Sigmoid colon (tissue), 7 donors: ENCODE measurements at places on chromosomes 1 and 21. TPM values are rescaled to one million over a fixed set of nuclear protein-coding genes. Genes with fewer than 3 reads are reported as not detected.

GRCh38 chr1:61116421-61116820 is 34.1 kb downstream of the NFIA start:
- DNase-seq, result no peak

- DNase-seq, result no peak
These were observed 16.0 kb upstream of the SCCPDH start for GRCh38 chr1:246708166-246708565.

GRCh38 chr1:205137901-205138300 is 16.1 kb upstream of the RBBP5 start:
- DNase-seq, result no peak

The ALPL gene
- 0.49 TPM for total RNA-seq

The GJB5 gene
- not detected for total RNA-seq
